ENCODE measurements at places on chromosomes 6 and 20. TPM values are rescaled to one million over a fixed set of nuclear protein-coding genes. Genes with fewer than 3 reads are reported as not detected.

TP53INP2 gene
- total RNA-seq = 52.5 TPM

DUSP15 gene
- total RNA-seq = 3.3 TPM

CCDC170 gene
- total RNA-seq = 0.57 TPM

OPN5 gene
- not detected for total RNA-seq

GSTA3 gene
- not detected for total RNA-seq
